Smooth muscle cell of the umbilical artery (primary cell): ENCODE measurements at places on chromosomes 6 and 20. TPM values are rescaled to one million over a fixed set of nuclear protein-coding genes. Genes with fewer than 3 reads are reported as not detected.

The KCNS1 gene
- 0.59 and 1.9 TPM in 2 replicates for total RNA-seq

The ABT1 gene
- 10.4 and 11.9 TPM in 2 replicates for total RNA-seq

The ETV7 gene
- total RNA-seq, result 0.28 TPM in 1 of 2 replicates, not detected in the other

The ADGB gene
- under 0.01 TPM in 1 of 2 replicates, not detected in the other for total RNA-seq

The WASF1 gene
- total RNA-seq, result 6.2 and 14.2 TPM in 2 replicates
